ENCODE measurements at places on chromosomes 3 and 15. TPM values are rescaled to one million over a fixed set of nuclear protein-coding genes. Genes with fewer than 3 reads are reported as not detected.

DNA sequence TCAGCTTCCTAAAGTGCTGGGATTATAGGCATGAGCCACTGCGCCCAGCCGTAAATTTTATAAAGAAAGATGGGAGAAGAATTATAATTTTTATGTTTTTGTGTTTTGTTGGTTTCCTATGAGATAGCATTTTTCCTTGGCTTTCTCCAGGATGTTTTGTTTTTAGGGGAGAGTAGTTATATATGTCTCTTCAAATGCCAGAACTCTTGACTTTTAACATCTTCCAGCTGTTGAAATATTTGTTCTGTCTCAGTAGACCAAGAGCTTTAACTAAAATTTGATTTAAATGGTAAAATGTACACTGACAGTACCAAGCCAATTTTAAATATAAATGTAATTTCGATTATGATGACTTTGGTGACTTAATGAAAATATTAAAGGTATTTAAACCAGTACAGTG lies 96.8 kb downstream of the DHX36 start:
- H3K4me1 ChIP-seq: peaks cover 43% of the 10 kb centered on the region
- no peaks in the 10 kb centered on the region for H3K36me3 ChIP-seq
- no peaks in the 10 kb centered on the region for H3K27me3 ChIP-seq
- H3K27ac ChIP-seq: no peak overlapping the region
- H3K4me3 ChIP-seq: no peak overlapping the region

DNA sequence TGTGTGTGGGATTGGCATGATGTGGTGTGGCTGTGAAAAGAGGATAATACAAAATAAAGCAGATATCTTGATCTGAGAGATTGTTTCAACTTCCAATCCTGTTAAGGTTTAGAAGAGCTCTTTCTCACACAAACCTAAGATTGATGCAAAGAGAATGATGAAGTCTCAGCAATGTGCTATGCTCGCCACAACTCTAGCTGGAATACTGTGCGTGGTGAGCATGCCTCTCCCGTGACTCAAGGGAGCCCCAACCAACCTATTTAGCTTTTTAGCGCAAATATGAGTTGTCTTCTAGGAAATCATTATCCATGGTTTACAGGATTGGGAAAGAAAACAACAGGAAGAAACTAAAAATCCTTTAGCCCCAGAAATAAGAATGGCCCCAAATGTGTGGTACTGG lies 28.5 kb downstream of the BTLA start:
- no peaks in the 10 kb centered on the region for H3K27me3 ChIP-seq
- DNase-seq: no peak
- no peaks in the 10 kb centered on the region for H3K36me3 ChIP-seq
- no peaks in the 10 kb centered on the region for H3K4me1 ChIP-seq
- H3K27ac ChIP-seq: no peak overlapping the region

- no peaks in the 10 kb centered on the region for H3K27me3 ChIP-seq
- H3K36me3 ChIP-seq: no peaks in the 10 kb centered on the region
- H3K27ac ChIP-seq: no peak overlapping the region
- no peak overlapping the region for H3K4me3 ChIP-seq
- DNase-seq: no peak
Measured at GRCh38 chr3:197994736-197995135, 34.7 kb downstream of the LMLN start.

GRCh38 chr3:100899440-100900091 lies 93.7 kb downstream of the ABI3BP start:
- H3K27ac ChIP-seq: no peak overlapping the region
- DNase-seq: no peak
- H3K27me3 ChIP-seq: no peaks in the 10 kb centered on the region
- no peaks in the 10 kb centered on the region for H3K4me1 ChIP-seq

DNA sequence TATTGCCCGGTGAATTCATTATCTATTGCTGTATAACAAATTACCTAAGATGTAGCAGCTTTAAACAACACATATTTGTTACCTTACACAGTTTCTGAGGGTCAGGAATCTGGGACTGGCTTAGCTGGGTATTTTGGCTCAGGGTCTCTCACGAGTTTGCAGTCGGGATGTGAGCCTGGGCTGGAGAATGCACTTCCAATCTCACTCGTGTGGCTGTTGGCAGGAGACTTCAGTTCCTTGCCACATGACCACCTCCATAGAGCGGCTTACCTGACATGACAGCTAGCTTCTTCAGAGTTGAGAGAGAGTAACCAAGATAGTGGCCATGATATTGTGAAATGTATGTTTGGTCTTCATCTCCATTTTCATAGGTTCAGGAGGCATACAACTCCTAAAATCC lies 18.4 kb upstream of the MITF start:
- no peak overlapping the region for H3K27ac ChIP-seq
- H3K4me3 ChIP-seq: no peak overlapping the region
- no peaks in the 10 kb centered on the region for H3K4me1 ChIP-seq

- H3K4me1 ChIP-seq: peaks cover 20% of the 10 kb centered on the region
- DNase-seq: peak; percentile 77
- no peaks in the 10 kb centered on the region for H3K27me3 ChIP-seq
- H3K36me3 ChIP-seq: peaks cover 27% of the 10 kb centered on the region
- peak overlapping the region; percentile 92 for H3K27ac ChIP-seq
Measured at GRCh38 chr15:89912145-89912673, 543 bp downstream of the ARPIN start.

DNA sequence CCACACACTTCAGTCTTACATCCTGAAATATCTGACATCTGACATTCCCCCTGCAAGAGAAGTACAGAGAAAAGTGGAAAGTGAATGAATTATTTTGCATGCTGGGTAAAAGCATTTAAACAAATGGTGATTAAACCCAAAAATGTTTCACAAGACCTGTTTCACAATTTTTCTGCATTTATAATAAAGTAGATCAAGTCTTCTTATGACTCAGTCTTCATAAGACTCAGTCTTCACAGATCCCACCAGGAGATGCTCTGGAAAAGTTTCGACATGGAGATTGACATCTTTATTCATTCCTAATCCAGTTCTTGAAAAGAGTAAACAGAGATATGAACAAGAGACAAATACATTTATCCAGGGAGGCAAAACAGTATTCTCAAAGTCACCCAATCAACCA lies 13.2 kb upstream of the EDC3 start:
- DNase-seq: no peak
- no peak overlapping the region for H3K27ac ChIP-seq
- H3K4me1 ChIP-seq: no peaks in the 10 kb centered on the region
- no peaks in the 10 kb centered on the region for H3K27me3 ChIP-seq
- H3K36me3 ChIP-seq: no peaks in the 10 kb centered on the region

- no peak for DNase-seq
- H3K27ac ChIP-seq: no peak overlapping the region
- no peaks in the 10 kb centered on the region for H3K4me1 ChIP-seq
- no peaks in the 10 kb centered on the region for H3K27me3 ChIP-seq
- H3K4me3 ChIP-seq: no peak overlapping the region
- no peaks in the 10 kb centered on the region for H3K36me3 ChIP-seq
Measured at GRCh38 chr15:81072551-81072950, 61.5 kb upstream of the CFAP161 start.

DNA sequence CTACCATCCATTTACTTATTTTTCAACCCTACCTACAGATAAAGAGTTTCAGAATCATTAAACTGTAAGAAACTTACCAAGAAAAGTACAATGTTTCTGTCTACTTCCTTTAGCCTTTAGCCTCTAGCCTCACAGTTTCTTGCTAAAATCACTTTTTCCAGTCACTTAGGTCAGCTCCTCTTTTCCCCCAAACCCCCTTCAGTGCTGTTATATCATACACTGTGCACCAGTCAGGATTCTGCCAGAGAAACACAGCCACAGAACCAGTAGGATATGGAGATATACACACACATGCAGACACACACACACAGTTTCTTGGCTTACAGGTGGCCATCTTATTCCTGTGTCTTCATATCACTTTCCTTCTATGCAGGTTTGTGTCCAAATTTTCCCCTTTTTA lies 139.9 kb upstream of the LIPC start:
- no peaks in the 10 kb centered on the region for H3K4me1 ChIP-seq
- H3K4me3 ChIP-seq: no peak overlapping the region
- DNase-seq: no peak

DNA sequence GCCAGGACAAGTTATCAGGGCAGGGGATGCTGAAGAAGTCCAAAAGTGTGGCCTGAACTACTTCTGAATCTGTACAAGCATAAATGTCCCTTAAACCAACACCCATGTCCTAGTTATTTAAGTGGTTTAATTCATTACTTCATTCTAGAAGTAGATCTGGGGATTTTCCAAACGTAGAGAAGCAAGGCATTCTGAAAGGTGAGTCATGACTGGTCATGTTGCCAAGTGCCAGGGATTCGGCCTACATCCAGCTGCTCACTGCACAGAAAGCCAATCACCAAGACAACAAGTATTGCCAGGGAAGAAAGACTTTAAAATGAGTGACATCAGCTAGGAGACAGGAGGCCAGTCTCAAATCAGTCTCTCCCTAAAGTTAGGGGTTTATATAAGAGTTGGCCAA lies 396.6 kb downstream of the GABRB3 start:
- no peaks in the 10 kb centered on the region for H3K36me3 ChIP-seq
- H3K27ac ChIP-seq: no peak overlapping the region
- no peaks in the 10 kb centered on the region for H3K4me1 ChIP-seq

DNA sequence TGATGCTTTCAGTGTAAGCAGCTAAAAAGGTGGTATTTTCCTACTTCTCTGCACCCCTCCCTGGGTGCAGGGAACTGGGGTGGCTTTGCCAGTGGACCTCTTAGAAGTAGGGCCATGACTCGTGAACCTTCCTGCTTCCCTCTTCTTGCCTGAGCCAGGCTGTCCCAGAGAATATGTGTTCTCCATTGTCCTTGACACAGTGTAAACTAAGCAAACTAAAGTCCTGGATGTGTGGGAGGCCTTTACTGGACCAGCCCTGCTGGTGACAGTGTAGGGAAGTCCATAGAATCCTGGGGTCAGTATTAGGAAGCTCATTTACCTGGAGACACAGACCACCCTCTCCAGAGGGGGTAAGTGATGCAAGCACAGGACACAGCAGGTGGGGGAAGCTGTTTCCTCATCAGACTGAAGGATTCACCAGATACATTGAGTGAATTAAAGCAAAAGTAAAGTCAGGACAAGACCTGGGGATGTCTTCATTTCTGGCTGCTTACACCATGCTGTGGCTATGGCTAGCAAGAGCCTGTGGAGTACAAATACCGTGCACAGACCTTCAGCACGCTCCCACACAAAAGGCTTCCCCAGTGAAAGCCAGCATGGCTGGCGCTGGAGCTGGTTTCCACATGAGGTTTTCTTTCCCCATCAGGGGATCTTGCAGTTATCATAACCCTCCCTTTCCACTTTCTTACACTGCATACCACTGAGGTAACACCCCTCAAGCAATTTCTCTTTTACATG lies 64.8 kb upstream of the LPP start:
- H3K4me1 ChIP-seq: no peaks in the 10 kb centered on the region
- no peaks in the 10 kb centered on the region for H3K36me3 ChIP-seq
- H3K4me3 ChIP-seq: no peak overlapping the region

GRCh38 chr3:8552223-8552762 lies 50.7 kb downstream of the LMCD1 start:
- H3K36me3 ChIP-seq: no peaks in the 10 kb centered on the region
- H3K4me1 ChIP-seq: no peaks in the 10 kb centered on the region
- no peaks in the 10 kb centered on the region for H3K27me3 ChIP-seq
- no peak overlapping the region for H3K4me3 ChIP-seq

DNA sequence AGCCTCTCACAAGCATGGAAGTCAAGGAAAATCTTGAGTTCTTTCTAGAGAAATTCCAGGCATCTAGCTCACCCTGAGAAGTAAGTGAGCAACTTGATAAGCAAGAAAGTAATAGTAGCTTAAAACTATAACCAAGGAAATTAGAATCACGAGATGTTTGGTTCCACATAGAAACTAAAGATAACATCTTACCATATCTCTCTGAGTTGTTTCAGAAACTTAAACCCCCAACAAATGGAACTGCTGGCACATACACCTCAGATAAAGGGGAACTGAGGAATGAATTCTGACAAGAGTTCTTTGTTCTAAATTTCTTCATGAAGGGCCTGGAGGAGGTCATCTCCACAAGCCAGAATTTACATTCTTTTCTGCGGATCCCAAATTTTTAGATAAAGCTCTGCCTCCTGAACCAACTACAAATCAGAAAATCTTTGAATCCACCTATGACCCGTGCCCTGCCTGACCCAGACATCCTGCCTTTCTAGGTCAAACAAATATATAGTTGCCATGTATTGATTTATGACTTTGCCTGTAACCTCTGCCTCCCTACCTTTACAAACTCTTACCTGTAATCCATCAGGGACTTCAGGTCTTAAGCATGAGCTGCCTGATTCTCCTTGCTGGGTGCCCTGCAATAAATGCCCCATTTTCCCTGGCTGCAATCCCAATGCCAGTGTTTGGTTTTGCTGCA lies 26.4 kb upstream of the ABHD17C start:
- H3K27me3 ChIP-seq: no peaks in the 10 kb centered on the region
- no peaks in the 10 kb centered on the region for H3K4me1 ChIP-seq
- H3K27ac ChIP-seq: no peak overlapping the region
- no peak overlapping the region for H3K4me3 ChIP-seq
- DNase-seq: no peak

GRCh38 chr3:29758434-29759322 lies 477.8 kb downstream of the RBMS3 start:
- no peak overlapping the region for H3K4me3 ChIP-seq
- H3K36me3 ChIP-seq: no peaks in the 10 kb centered on the region
- H3K27ac ChIP-seq: peak overlapping the region; percentile 72
- no peak for DNase-seq

- H3K27me3 ChIP-seq: no peaks in the 10 kb centered on the region
- no peaks in the 10 kb centered on the region for H3K4me1 ChIP-seq
- H3K27ac ChIP-seq: no peak overlapping the region
- DNase-seq: no peak
- no peaks in the 10 kb centered on the region for H3K36me3 ChIP-seq
- no peak overlapping the region for H3K4me3 ChIP-seq
Measured at GRCh38 chr3:170840291-170840859, 29.6 kb downstream of the RPL22L1 start.

- no peaks in the 10 kb centered on the region for H3K36me3 ChIP-seq
- no peaks in the 10 kb centered on the region for H3K27me3 ChIP-seq
- H3K27ac ChIP-seq: peak overlapping the region; percentile 93
- peak; percentile 90 for DNase-seq
- H3K4me1 ChIP-seq: peaks cover 64% of the 10 kb centered on the region
Measured at GRCh38 chr3:146161663-146162002, 649 bp upstream of the PLOD2 start.

GRCh38 chr3:182704926-182705325 lies 88.4 kb upstream of the ATP11B start:
- no peak for DNase-seq
- no peaks in the 10 kb centered on the region for H3K36me3 ChIP-seq
- no peaks in the 10 kb centered on the region for H3K27me3 ChIP-seq
- no peaks in the 10 kb centered on the region for H3K4me1 ChIP-seq

Gene PIERCE2
- 6.6 TPM for total RNA-seq

Gene SERPINI1
- total RNA-seq: 2.6 TPM

Gene THSD4
- total RNA-seq: 2.2 TPM

Gene CXCR6
- 0.95 TPM for total RNA-seq

Gene CGNL1
- total RNA-seq: 2.9 TPM

Gene PLSCR5
- total RNA-seq: not detected

Gene KNG1
- not detected for total RNA-seq

Gene POTEB3
- not detected for total RNA-seq
